ENCODE measurements at places on chromosomes 6 and 20.
A peak's percentile ranks its signal among the peaks of the same experiment; 100 is the strongest.

DNA sequence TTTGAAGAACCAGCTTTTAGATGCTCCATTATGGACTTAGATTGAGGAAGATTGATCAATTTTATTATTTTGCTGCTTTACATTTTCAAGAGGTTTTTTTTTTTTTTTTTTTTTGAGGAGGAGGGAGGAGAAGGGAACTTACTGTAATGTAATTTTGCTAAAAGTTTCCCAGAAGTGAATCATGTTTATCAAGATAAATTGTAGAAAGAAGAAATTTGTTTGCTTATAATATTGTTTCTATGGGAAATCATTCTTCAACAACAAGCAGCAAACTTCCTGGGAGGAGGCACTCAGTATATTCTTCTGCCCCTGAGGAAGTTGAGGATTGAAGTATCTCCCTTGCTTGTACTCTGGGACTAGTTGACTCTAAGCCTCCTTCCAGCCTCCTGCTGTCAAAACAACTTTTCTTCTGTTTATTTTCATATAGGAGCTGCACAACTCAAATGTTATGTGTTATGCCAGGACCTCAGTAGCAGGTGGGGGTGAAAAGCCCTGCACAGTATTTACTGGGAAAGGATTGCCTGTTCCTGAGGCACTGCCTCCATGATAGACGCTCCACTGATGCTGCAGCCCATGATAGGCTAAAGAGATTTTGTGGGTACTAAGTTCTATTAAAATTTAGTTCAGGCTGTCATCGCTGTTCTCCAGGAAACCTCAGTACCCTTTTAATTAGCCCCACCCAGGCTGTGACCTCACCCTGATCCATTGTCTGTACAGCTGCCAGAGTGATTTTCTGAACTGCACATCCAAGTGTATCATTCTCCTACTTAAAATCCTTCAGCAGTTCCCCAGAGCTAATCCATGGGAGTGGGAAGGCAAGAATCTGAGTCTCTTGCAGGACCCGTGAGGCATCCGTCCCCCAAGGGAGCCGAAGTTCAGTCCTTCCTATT lies 51.9 kb downstream of the CARMIL1 start:
- no peak for DNase-seq

GRCh38 chr6:133855991-133856370 lies 32.9 kb upstream of the TCF21 start:
- DNase-seq, result no peak

GRCh38 chr20:37421988-37422387 lies 76.0 kb downstream of the SRC start:
- peak; percentile 24 for DNase-seq

- DNase-seq, result no peak
These were observed 18.5 kb downstream of the GGTLC1 start for GRCh38 chr20:23970049-23970448.

- DNase-seq, result no peak
These were observed 183.4 kb downstream of the ANKRD60 start for GRCh38 chr20:58044931-58045555.

DNA sequence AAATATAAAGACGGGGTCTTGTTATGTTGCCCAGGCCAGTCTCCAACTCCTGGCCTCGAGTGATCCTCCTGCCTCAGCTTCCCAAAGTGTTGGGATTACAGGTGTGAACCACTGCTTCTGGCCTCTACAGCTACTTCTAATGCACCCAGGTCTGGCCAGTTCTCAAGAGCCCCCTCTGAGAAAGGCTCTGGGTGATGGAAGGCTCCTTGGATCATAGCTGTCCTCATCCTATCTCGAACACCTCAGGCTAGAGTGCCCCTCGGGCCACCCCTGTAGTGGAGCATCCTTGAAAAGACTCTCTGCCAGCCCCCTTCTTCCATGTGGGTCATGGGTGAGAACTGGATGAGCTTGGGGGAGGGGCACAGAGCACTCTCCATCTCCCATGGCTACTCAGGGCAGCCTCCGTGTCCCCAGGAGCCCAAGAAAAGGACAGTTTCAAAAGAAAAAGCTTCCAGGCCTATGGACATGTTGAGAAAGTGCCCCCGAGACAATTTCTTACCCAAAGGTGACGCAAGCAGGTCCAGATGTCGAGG lies 714 bp upstream of the MYLK2 start:
- DNase-seq, result no peak

GRCh38 chr6:85594197-85594930 lies 706 bp upstream of the SNX14 start:
- DNase-seq, result no peak

GRCh38 chr6:37279366-37280134 lies 21.6 kb upstream of the TMEM217 start:
- peak; percentile 24 for DNase-seq

DNA sequence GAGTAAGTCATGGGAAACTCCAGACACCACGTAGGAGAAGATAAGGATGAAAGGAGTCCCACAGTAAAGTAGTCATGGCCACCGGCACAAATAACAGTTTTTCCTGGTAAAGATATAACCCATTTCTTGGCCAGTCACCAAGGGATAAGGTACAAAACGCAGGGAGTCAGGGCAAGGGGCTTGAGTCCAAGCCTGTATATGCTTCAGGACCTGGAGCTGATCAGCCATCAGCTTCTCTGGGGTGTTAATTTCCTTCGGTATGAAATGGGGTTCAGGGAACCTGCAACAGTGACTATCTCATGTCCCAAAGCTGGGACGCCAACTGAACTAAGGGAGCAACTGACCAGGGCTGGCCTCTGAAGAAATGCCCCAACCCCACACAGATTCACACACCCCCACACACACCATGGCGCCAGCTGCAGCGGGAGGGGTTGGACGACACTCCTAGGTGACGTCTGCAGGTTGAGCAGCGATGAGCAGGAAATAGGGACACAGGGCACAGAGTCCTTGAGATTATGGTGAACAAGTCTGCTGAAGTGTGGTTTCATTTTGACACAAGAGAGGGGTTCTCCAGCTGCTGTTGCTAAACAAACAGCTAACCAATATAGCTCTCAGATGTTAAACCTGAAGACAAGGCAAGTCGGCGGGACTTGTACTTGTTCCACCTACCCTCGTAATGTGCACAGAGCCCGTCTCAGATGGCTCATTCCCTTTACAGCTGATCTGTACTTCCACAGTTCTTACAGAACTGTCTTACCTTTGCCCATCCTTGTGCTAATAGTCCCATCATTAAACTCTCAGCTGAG lies 7.4 kb upstream of the ADTRP start:
- DNase-seq, result no peak

DNA sequence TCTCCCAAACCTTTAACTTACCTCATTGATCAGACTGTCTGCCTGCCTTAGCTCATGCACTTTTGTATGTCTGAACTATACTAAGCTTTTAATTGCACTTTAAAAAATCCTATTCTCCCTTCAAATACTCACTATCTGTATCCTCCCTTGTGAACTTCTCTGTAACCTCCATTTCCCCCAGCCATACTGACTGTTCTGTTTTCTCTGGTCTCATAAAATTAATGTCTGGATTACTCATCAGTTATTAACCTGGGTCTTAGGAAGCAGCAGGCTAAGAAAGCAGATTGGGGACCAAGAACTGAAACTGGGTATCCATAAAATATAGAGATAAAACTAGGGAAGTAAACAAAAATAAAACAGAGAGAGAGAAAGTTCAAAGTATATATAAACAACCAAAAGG lies 469.3 kb upstream of the MAN1A1 start:
- no peak for DNase-seq

GRCh38 chr20:11229772-11230171 lies 556.0 kb upstream of the JAG1 start:
- peak; percentile 93 for DNase-seq

DNA sequence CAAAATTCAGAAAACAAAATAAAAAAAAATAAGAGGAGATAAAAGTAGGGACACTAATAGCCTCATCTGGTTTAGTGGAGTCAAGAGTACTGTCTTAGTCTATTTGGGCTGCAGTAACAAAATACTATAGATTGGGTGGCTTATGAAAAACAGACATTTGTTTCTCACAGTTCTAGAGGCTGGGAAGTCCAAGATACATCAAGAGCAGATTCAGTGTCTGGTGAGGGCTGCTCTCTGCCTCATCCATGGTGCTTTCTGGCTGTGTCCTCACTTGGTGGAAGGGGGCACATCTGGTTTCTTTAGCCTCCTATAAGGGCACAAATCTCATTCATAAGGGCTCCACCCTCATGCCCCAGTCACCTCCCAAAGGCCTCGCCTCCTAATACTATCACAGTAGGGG lies 26.0 kb downstream of the NRSN1 start:
- DNase-seq, result no peak

- DNase-seq, result no peak
These were observed 24.7 kb downstream of the PCK1 start for GRCh38 chr20:57585466-57586213.

DNA sequence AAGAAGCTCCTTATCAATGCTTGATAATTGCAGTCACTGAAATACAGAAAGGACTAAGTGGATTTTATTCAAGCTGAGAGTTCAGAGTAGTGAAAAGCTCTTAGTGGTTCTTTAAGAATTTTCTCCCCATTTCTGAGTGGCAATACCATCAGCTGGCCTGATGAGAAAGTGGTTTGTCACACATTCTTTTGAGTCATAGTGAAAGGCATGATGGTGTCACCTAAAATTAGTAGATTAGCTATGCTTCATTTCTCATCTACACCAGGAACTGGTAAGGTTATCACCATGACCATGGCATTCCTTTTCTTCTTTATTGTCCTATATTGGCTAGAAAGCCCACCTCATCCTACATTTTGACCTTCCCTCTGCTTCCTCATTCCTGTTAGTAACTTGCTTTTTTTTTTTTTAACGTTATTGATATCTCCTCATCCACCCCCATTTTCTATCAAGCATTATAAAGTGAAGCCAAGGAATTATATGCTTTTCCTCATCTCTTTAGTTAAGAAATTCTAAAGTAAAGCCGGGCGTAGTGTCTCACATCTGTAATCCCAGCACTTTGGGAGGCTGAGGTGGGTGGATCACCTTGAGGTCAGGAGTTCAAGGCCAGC lies 67.4 kb upstream of the LOC128125822 start:
- no peak for DNase-seq
